ENCODE measurements at places on chromosomes 5 and 9. TPM values are rescaled to one million over a fixed set of nuclear protein-coding genes. Genes with fewer than 3 reads are reported as not detected.

DNA sequence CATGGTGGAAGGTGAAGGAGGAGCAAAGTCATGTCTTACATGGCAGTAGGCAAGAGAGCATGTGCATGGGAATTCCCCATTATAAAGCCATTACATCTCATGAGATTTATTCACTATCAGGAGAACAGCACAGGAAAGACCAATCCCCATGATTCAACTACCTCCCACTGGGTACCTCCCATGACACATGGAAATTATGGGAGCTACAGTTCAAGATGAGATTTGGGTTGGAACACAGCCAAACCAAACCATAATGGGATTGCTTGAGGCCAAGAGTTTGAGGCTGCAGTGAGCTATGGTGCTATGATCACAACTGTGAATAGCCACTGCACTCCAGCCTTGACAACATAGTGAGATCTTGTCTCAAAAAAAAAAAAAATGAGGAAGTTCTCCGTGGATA, 581.8 kb downstream of the TAF11L14 start:
- H3K4me3 ChIP-seq: no peak overlapping the region
- no peak for DNase-seq
- no peak overlapping the region for H3K27ac ChIP-seq
- H3K36me3 ChIP-seq: no peaks in the 10 kb centered on the region
- H3K4me1 ChIP-seq: no peaks in the 10 kb centered on the region

- no peaks in the 10 kb centered on the region for H3K27me3 ChIP-seq
- DNase-seq: no peak
- no peaks in the 10 kb centered on the region for H3K36me3 ChIP-seq
- no peak overlapping the region for H3K27ac ChIP-seq
- H3K4me3 ChIP-seq: no peak overlapping the region
These were observed 42.6 kb downstream of the LPAR1 start for GRCh38 chr9:110995420-110996340.

DNA sequence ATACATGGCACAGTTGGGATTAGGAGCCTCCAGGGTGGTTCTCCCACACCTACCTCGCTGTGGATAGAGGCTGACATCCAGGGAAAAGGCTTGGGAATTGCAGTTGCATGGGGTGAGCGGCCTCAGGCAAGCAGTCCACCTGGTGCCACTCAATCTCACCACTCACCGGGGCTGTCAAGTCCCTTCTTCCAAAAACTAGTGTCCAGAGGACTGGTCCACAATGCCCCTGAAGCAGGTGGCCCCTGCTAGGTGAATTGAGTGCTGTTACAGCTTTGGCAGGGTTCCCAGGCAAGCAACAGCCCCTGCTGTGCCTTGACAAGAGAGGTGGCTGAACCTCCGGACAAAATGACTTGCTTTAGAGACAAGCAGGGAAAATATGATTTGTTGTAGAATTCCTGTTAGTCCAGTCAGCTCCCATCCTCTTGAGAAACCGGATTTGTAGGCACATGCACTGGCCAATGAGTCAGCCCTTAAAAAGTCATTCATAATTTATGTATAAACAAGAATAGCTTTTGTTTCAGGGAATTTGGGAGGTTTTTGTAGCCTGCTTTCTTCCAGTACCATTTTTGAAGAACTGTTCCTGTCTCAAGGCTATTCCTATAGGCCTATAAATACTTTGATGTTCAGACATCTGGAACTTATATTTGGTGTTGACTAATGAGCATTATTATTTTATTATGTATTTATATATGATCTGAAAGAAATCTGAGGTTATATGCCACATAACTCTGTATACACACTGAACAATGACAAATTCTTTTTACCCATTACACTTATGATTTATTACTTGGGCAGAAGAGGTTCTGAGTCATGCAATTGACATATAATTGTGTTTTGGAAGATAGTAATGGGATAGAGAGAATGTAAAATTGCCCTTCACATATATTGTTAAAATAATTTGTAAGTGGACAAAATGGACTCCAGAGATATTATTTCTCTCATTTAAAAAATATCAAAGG, 411.1 kb downstream of the ACTL7B start:
- no peak overlapping the region for H3K27ac ChIP-seq
- no peak for DNase-seq
- H3K4me1 ChIP-seq: no peaks in the 10 kb centered on the region
- H3K27me3 ChIP-seq: no peaks in the 10 kb centered on the region
- H3K36me3 ChIP-seq: no peaks in the 10 kb centered on the region

GRCh38 chr5:159490507-159490906, 160.2 kb upstream of the IL12B start:
- DNase-seq: no peak
- no peaks in the 10 kb centered on the region for H3K4me1 ChIP-seq
- no peak overlapping the region for H3K27ac ChIP-seq

- no peaks in the 10 kb centered on the region for H3K4me1 ChIP-seq
- H3K27me3 ChIP-seq: peaks cover 9% of the 10 kb centered on the region
- no peaks in the 10 kb centered on the region for H3K36me3 ChIP-seq
- H3K4me3 ChIP-seq: no peak overlapping the region
- H3K27ac ChIP-seq: no peak overlapping the region
These were observed 127.5 kb downstream of the ARRDC3 start for GRCh38 chr5:91255396-91256141.

DNA sequence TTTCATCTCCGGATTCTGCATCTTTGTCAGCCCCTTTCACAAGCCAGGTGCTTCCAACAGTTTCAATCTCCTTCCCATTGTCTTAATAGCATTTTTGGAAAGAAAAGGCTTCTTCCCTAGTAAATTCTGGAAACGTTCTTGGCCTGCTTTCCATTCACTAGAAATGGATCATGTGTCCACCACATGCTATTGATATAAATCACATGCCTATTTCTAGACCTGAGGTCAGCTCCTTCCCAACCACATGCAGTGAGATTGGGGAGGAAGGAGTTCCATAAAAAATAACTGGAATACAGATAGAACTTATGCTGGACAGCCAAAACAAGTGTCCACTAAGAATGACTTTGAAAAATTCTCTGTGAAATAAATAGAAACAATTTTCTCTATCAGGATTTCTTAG, 181.6 kb upstream of the TMEM161B start:
- DNase-seq: no peak
- no peaks in the 10 kb centered on the region for H3K4me1 ChIP-seq
- H3K27ac ChIP-seq: no peak overlapping the region
- H3K36me3 ChIP-seq: no peaks in the 10 kb centered on the region
- peaks cover 8% of the 10 kb centered on the region for H3K27me3 ChIP-seq

GRCh38 chr5:59193616-59194319, 610.9 kb downstream of the RAB3C start:
- no peak overlapping the region for H3K27ac ChIP-seq
- H3K27me3 ChIP-seq: peaks cover 24% of the 10 kb centered on the region
- DNase-seq: no peak
- H3K36me3 ChIP-seq: no peaks in the 10 kb centered on the region

GRCh38 chr9:38048316-38048969, 20.6 kb downstream of the SHB start:
- DNase-seq: no peak
- no peaks in the 10 kb centered on the region for H3K36me3 ChIP-seq
- H3K27me3 ChIP-seq: no peaks in the 10 kb centered on the region
- peaks cover 9% of the 10 kb centered on the region for H3K4me1 ChIP-seq

- H3K27me3 ChIP-seq: no peaks in the 10 kb centered on the region
- H3K27ac ChIP-seq: no peak overlapping the region
- peaks cover 40% of the 10 kb centered on the region for H3K4me1 ChIP-seq
These were observed 57.8 kb downstream of the PARP8 start for GRCh38 chr5:50724262-50724661.

- no peaks in the 10 kb centered on the region for H3K36me3 ChIP-seq
- peaks cover 8% of the 10 kb centered on the region for H3K27me3 ChIP-seq
- H3K4me1 ChIP-seq: peaks cover 5% of the 10 kb centered on the region
These were observed 279.7 kb downstream of the GLIS3 start for GRCh38 chr9:4020038-4020754.

- no peaks in the 10 kb centered on the region for H3K36me3 ChIP-seq
- DNase-seq: no peak
- H3K27ac ChIP-seq: no peak overlapping the region
- H3K4me3 ChIP-seq: no peak overlapping the region
These were observed 528.1 kb upstream of the ST8SIA4 start for GRCh38 chr5:101431201-101431600.

GRCh38 chr9:110769667-110770066, 101.1 kb downstream of the MUSK start:
- no peak for DNase-seq
- no peaks in the 10 kb centered on the region for H3K36me3 ChIP-seq
- H3K4me1 ChIP-seq: no peaks in the 10 kb centered on the region
- no peak overlapping the region for H3K27ac ChIP-seq

DNA sequence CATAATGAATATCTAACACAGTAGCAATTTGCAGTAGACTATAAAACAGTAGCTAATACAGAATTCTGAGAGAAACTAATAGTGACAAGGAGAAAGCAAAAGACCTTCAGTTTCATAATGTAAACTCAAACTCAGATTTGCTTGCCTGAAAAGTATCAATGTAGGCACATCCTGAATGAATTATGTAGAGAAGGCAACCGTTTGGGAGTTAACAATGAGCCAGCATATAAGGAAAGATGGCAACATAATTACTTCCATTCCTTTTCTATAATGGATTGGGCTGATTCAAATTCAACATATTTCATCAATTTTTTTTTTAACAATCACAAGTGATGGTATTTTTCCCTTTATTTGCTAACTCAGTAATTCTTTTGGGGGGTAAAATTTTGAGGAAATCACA, 261.6 kb downstream of the SEMA5A start:
- no peak overlapping the region for H3K27ac ChIP-seq
- no peak for DNase-seq
- no peaks in the 10 kb centered on the region for H3K36me3 ChIP-seq
- H3K27me3 ChIP-seq: no peaks in the 10 kb centered on the region
- no peaks in the 10 kb centered on the region for H3K4me1 ChIP-seq

DNA sequence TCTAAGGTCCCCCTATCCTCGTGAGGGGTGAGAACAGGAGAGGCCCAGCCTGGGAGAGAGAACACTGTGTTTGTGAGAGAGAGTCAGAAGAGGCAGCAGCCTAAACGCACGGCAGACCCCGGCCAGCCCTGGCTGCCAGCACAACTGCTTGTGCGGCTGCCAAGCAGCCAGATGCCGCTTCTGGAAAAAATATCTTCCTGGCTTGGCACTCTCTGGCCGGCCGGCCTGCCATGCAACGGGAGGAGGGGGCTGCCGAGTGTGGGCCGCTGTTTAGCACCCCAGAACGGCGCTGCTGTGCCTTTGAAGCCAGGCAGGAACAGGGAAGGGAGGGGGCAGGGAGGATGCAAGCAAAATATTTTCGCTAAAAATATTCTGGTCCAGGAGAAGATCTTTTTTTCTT, 105.0 kb downstream of the FGF18 start:
- DNase-seq: no peak
- H3K4me3 ChIP-seq: no peak overlapping the region
- H3K27ac ChIP-seq: no peak overlapping the region

Gene CWC27
- total RNA-seq: 29.1 TPM

Gene ZNF483
- 3.5 TPM for total RNA-seq

Gene PCDHGA11
- 0.24 TPM for total RNA-seq

Gene NR5A1
- not detected for total RNA-seq

Gene CBY3
- total RNA-seq: 0.66 TPM

Gene IFNA2
- total RNA-seq: not detected

Gene SLC6A18
- total RNA-seq: not detected

Gene IL33
- total RNA-seq: not detected

Gene PDE6A
- total RNA-seq: not detected

Gene FBP2
- not detected for total RNA-seq

Gene INSL6
- not detected for total RNA-seq

Gene ZFP2
- 0.41 TPM for total RNA-seq

All from activated T-helper 1 cell treated with anti-CD3 and anti-CD28 coated beads, Interleukin-12 subunit alpha, Interleukin-12 subunit beta, Interleukin-2, Interleukin-4 antibody, amounts not matched to agents 30 ng/mL and 10 ng/mL and 1 ng/mL, durations not matched to agents 14 hours and 24 hours and 36 hours (primary cell).